ENCODE measurements at places on chromosomes 3 and 15.
A peak's percentile ranks its signal among the peaks of the same experiment; 100 is the strongest.

GRCh38 chr15:65371976-65372786 is 5.6 kb downstream of the IGDCC3 start:
- no peak for DNase-seq

- no peak for DNase-seq
Measured at GRCh38 chr15:98304371-98304770, 343.9 kb downstream of the ARRDC4 start.

DNA sequence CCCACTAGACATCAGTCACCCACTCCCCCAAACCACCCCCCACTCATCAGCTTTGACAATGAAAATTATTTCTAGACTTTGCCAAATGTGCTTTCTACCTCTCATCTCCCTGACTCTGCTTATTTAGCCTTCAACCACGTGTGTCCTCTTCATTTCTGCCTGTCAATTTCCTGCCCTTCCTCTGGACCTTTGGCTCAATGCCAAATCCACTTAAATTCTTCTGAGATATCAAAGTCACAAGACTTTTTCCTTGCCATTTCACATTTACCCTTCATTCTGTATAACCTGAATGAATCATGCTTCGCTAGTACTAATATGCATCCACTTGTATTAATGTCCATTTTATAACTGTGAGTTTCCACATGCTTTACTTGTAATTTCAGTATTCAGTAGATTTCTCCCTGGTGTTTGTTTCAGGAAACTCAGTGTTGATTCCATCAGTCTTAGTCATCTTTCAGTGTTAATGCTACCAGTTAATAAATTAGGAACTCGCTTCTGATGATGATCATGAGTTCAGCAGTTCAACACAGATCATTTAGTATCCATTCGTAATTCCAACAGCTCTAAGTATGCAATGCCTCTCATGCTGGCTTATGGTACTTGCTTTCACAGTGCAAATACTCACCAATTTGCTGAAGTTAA is 128.2 kb upstream of the OSTN start:
- no peak for DNase-seq

DNA sequence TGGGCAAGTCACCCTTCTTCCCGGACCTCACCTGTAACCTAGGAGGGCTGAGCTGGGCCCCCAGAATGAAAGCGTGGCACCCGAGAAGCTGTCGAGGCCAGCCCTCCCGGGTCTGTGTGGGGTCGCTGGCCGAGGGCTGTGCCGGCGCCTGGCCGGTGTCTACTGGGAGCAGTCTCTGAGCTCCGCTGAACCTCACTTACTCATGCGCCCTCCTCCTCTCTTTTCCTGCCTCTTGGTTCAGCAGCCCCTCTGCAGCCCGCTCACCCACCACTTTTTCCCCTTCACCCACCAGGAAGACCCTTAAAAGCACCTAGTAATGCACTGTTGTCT is 419 bp downstream of the HYKK start:
- peak; percentile 7 for DNase-seq

DNA sequence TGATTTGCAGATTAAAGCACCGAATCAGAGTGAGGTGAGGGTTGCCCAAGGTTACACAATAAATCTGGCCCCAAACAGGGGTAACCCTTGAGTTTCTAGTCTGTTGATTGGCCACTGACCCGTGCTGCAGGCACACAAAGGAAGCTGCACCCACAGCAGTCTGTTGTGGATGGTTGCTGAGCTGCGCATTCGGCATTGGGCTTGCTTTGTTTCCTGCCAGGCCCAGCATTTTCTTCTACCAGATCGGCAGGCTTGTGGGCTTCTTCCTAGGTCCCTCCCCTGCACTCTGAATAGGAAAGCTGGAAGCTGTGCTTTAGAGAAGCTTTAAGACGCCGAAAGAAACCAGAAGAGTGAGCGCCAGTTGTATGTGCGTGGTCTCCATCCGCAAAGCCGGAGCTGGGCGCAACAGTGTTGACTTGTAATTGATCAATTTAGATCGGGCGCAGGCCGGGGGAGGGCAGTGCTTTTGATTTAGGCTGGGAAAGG is 12.1 kb downstream of the B3GNT5 start:
- peak; percentile 12 for DNase-seq

DNA sequence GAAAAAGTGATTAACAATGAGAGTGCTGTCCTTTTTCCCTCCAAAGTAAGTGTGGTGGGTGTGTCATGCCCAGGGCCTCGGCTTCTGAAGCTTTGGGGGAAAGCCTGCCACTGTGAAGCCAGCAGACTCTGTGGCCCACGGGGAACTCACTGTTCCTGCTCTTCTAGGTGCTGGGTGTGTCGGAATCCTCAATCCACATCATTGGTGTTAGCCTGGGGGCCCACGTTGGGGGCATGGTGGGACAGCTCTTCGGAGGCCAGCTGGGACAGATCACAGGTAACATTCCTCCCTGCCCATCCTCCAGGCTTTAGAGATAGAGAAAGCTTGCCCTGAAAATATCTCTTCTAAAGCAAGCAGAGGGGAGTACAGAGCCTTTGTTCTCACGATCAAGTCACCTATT is 11.6 kb downstream of the PLA1A start:
- DNase-seq: no peak

Data from activated CD4-positive, alpha-beta T cell treated with anti-CD3 and anti-CD28 coated beads, Interleukin-2, Interleukin-6, amounts not matched to agents 100 ng/mL and 50 ng/mL, durations not matched to agents 16 hours and 8 hours (primary cell).